ENCODE measurements at places on chromosomes 5 and 9.

GRCh38 chr5:38396766-38397165 lies 138.4 kb downstream of the EGFLAM start:
- DNase-seq: no peak

- DNase-seq: no peak
Measured at GRCh38 chr9:136179761-136180160, 25.2 kb downstream of the LHX3 start.

GRCh38 chr5:170277867-170278281 lies 19.7 kb downstream of the LCP2 start:
- DNase-seq: no peak

DNA sequence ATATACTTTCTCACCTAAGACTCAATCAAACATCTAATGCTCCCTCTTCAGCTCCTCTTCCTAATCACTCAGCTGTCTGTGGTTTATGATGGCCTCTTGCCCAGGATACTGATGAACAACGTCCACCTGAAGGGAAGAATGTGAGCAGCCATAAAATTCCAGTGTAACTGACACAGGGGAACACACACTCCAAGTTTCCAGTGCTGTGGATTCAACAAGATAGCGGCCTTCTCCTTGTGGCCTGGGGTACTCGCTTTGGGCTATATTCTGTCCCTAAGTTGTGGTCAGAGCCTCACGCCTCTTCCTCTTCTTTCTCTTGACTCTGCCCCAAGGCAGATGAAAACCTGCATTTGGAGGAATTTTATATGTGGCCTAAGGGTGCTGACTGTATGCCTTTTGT lies 11.7 kb downstream of the B4GALT1 start:
- DNase-seq: no peak

GRCh38 chr5:170719551-170719950 lies 64.0 kb upstream of the GABRP start:
- DNase-seq: no peak

DNA sequence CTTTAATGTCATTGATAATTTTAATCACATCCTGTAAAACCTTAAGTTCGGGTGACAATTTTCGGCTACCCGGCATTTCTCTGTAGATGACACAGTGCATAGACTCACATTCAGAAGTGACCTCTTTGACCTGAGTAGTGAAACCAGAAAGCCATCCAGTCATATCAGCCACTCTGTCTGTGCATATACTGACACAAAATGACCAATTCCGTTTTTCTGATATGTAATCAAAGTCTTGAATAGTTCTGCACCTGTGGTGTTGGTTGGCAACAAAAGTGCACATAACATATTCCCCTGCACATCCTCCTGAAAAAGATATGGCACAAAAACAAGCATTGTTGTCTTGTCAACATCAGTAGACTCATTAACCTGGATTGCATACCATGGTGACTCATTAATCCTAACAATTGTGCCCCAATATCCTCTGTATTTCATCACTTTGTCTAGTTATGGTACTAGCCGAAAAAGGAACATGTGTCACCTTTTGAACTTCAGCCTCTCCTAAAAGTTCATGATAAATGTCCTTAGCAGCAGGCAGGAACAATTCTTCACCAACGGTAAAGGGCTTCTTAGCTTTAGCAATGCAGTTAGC lies 4.6 kb upstream of the HNRNPA0 start:
- DNase-seq: no peak

GRCh38 chr5:142441616-142442015 lies 116.8 kb upstream of the SPRY4 start:
- no peak for DNase-seq

DNA sequence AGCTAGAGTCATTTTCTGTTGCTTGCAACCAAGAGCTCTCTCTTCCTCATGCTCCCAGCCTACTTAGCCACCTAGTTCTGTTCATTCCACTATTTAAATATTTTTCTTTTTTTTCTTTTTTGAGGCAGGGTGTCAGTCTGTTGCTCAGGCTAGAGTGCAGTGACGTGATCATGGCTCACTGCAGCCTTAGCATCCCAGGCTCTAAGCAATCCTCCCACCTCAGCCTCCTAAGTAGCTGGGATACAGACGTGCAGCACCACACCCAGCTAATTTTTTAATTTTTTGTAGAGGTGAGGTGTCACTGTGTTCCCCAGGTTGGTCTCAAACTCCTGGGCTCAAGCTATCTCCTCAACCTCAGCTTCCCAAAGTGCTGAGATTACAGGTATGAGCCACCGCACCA lies 5.1 kb upstream of the F12 start:
- no peak for DNase-seq

- DNase-seq: no peak
Measured at GRCh38 chr9:133235549-133236222, 26.6 kb upstream of the OBP2B start.

DNA sequence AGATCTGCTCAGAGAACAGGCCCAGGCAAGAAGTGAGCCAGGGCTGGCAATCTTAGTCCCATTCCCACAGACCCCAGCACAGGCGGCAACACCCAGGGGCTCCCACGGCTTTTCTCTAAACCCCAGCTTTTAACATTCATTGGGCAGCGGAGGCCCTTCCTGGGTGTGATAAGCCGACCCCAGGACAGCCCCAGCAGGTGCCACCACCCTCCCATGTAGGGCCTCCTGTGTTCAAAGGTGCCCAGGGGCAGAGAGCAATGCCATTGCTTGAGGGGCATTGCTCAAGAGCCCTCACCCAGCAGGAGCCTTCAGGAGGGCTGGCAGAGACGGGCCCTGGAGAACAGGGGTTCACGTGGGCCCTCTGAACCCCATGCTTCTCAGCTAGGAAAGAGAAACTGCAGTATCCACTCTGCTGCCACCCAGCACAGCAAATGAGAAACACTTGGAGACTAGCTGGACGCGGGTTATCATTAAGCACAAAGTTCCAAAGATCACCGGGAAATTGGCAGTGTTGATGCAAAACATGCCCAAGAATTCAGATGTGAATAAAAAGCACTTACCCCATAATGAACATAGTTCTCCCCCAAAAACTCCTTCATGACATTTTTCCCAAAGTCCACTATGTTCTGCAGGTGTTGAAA lies 13.9 kb downstream of the IPPK start:
- DNase-seq: no peak

GRCh38 chr9:120542701-120543490 lies 37.1 kb downstream of the CDK5RAP2 start:
- DNase-seq: no peak

DNA sequence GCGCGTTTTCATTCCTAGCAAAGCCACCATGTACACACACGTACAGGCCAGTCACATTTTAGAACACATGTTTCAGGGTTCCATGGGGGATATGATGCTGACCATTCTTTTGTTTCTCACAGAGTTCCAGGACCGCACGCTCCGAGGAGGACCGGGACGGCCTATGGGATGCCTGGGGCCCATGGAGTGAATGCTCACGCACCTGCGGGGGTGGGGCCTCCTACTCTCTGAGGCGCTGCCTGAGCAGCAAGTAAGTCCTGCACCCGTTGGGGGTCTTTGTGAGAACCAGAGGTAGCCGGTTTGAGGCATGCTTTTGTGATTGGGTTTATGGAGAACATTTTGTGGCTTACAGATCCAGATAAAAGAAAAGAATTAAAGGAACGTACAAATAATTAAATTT lies 30.8 kb downstream of the ADAMTSL1 start:
- no peak for DNase-seq

DNA sequence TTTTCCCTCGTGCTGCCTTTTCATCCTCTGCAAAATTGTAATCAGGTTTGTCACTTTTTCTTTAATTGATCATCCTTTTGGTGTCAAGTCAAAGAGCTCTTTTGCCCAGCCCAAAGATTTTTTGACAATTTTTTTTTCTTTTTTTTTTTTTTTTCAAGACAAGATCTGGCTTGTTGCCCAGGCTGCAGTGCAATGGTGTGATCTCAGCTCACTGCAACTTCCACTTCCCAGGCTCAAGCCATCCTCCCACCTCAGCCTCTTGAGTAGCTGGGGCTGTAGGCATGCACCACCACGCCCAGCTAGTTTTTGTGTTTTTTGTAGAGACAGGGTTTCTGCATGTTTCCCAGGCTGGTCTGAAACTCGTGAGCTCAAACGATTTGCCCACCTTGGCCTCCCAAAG lies 36.7 kb downstream of the CDK7 start:
- no peak for DNase-seq

GRCh38 chr5:56011835-56012234 lies 17.1 kb upstream of the IL6ST start:
- no peak for DNase-seq

GRCh38 chr9:74041588-74041987 lies 455.5 kb upstream of the RORB start:
- no peak for DNase-seq

- no peak for DNase-seq
Measured at GRCh38 chr5:95707055-95707454, 24.1 kb upstream of the RHOBTB3 start.

DNA sequence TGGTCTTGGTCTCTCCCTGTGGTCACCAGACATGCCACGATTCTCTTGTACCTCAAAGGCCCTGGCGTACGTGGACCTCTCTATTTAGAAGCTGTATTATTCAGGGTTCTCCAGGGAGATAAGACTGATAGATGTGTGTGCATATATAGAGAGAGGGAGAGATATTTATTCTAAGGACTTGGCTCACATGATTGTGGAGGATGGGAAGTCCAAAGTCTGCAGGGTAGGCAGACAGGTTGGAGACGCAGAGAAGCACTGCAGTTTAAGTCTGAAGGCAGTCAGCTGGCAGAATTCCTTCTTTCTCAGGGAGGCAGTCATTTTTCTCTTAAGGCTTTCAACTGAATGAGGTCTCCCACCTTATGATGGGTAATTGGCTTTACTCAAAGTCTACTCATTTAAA lies 16.3 kb downstream of the C9orf57 start:
- DNase-seq: no peak

DNA sequence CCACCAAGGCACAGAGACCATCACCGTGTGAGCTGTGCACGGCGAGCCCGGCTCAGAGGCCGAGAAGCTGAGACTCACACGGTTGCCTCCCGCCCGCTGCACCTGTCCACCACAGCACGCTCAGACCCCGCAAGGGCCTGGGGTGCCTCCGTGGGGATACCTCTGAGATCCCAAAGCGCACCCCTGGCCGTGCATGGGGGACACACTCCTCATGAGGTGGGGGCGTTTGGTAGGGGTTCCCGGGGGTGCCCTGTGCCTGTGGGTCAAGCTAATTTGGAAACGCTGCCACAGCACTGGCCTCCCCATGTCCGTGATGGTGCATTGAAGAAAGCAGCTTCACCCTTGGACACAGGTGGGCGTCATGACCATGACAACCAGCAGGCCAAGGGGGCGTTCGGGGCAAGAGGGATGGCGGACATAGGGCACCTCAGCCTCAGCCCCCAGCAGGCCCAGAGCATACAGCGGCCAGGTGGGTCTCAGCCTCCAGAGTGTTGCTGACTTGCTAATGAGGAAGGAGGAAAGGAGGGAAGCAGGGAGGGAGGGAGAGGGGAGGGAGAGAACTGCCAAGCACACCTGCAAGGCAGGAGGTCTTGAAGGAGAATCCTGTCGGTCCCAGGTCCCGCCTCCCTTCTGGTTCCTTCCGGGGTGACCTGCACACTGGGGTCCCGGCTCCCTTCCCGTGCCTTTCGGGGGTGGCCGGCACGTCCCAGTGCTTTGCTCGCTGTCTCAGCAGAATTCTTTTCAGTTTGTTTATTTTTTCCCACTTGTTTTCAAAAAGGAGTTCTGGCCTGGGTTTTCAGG lies 34.7 kb downstream of the GLT6D1 start:
- no peak for DNase-seq

DNA sequence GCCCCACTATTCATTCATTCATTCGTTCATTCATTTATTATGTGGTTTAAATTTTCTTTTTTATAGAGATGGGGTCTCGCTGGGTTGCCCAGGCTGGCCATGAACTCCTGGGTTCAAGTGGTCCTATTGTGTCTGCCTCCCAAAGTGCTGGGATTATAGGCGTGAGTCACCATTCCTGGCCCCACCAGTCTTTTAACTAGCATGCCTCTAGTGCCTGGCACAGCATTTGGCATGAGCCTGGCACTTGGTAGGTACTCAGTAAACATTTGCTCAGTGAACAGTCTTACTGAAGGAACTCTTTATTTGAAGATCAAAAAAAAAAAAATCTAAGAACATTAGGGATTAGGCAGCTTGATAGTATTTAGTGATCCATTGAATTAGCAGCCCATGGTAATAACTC lies 98.1 kb downstream of the KDM4C start:
- DNase-seq: no peak

GRCh38 chr5:31987985-31988710 lies 186.0 kb downstream of the GOLPH3 start:
- no peak for DNase-seq

DNA sequence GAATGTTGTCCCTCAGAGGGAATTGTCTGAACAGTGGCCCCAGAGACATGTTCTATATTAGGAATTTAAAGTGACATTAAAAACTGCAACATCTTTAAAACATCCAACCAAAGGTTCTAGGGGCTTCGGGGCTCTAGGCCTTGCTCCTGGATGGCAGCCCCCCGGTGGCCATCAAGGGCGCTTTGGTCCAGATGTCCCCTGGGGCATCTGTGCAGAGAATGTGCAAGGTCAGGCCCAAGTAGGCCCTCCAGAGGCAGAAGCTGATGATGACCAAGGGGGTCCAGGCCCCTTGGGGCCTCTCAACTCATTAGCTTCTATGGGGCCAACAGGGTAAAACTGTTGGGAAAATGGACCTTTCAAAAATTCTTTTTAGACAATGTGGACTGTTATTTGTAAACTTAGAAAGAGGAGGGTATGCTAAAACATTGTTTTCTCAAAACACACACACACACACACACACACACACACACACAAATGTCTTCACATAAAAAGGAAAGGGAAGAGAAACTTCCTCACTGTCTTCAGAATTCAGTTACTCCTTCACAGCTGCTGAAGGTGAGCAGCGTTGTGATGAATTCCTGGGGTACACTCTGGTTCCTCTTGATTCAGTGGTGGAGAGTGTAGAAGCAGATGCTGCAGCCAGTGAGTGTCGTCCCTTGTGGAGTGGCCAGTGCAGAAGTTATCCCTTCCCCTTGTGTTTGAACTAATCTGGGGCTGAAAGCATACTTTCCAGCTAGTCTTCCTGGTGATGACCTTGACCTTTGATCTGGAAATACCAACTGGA lies 125.2 kb downstream of the WDR41 start:
- no peak for DNase-seq

DNA sequence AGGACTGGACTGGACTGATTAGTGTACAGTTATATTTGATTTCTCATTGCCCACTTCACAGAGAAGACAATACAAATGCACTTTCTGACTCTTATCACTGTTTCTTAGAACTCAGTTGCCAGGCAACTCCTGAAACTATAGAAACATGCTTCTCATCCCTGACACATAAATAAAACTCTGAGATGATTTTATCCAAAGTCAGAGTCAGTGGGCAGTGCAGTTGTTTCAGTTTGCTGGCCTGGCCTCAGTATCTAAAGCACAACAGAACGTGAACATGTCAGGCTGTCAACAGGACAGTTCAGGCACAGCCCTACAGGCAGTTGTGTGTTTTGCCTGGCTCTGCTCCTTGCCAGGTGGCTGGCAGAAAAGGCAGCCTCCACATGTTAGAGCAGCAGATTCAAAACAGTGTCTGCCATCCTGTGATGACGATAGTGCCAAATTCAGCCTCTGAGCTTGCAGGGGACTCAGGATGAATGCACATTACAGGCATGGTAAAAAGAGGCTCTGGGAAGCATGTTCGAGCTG lies 65.1 kb upstream of the CCDC152 start:
- no peak for DNase-seq
